ENCODE measurements at places on chromosomes 1 and 21.
A peak's percentile ranks its signal among the peaks of the same experiment; 100 is the strongest.

GRCh38 chr1:23530087-23530746, 816 bp downstream of the E2F2 start:
- no peak for DNase-seq

GRCh38 chr1:214524824-214525223, 26.6 kb downstream of the PTPN14 start:
- no peak for DNase-seq

- no peak for DNase-seq
Observed at GRCh38 chr21:46517361-46517760, 58.7 kb downstream of the DIP2A start.

- DNase-seq = no peak
Observed at GRCh38 chr1:235287208-235287882, 40.6 kb downstream of the ARID4B start.

DNA sequence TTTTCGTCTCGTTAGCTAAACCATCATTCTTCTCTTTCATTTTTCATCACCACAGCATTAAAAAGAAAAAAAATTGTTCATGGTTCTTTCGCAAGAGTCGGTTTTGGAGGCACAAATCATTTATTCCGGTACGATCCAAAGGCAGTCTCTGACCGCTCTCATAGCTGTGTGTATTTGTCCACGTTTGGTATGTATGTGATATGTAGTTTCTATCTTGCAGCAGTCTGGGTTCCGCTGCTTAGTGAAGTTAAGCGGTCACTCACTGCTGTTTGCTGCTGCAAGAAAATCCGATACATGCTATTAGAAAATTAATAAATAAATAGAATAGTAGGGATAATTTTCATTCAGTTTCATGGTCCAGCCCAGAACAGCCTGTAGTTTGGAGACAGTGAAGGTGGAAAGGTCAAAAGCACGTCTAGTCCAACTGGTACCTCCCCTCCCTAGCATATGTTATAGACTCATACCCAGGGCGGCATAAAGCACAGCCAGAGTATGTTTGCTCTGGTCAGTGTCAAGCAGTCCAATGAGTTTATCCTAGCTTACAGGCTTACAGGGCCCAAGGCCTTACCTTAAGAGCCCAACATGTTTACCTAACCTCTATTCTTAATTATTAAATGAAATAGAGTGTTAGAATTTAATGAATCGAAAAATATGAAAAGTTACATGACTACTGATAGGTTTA, 2.5 kb downstream of the FMN2 start:
- peak; percentile 43 for DNase-seq

DNA sequence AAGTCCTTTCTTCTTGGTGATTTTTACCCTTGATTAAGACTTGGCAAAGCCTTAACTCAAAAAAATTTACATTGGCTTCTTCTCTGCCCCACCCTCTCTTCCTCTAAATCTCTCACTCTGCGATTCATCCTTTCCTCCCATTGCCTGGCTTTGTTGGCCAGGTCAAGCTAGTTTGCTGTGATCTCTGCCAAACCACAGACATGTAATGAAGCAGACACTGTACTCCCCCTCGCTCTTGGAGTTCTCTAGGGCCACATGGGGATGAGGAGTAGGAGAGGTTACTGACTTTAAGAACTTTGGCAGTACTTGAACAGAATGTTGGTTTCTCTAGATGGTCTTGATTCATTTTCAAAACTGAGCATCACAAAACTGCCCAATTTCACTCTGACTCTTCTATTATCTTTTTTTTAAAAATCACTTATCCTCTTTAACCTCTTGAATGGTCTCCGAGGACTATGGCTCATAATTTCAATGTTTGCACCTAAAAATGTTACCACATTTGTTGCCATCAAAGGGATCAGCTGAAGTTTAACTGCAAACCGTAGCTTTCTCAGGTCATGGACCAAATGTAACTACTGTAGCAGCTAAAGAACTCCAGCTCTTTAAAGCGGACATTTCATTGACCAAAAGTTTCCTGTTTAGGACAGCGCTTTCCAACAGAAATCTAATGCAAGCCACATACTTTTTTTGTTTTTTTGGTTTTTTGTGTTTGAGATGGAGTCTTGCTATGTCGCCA, 62.7 kb upstream of the IPO9 start:
- no peak for DNase-seq

DNA sequence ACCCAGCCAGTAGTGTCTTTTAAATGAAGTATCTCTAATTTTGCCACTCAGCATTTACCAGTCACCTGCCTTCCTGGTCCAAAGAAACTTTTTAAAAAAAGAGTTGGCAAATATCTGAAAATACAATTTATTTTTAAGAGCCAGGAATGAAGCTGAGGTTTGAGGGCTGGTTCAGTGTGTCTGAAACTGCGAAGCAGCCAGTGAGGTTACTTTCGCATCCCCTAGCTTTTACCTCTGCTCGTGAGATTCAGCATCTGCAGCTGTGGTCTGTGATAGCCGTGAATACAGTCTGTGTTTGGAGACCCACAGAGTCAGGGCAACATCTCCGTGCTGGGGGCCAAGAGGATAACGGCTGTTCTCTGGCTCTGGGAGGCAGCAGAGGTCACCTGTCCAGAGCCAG, 21.3 kb upstream of the KCNAB2 start:
- DNase-seq = no peak

GRCh38 chr1:51491166-51491981, 27.7 kb downstream of the EPS15 start:
- no peak for DNase-seq

- DNase-seq = no peak
Observed at GRCh38 chr1:176811511-176812288, 348.7 kb downstream of the PAPPA2 start.

DNA sequence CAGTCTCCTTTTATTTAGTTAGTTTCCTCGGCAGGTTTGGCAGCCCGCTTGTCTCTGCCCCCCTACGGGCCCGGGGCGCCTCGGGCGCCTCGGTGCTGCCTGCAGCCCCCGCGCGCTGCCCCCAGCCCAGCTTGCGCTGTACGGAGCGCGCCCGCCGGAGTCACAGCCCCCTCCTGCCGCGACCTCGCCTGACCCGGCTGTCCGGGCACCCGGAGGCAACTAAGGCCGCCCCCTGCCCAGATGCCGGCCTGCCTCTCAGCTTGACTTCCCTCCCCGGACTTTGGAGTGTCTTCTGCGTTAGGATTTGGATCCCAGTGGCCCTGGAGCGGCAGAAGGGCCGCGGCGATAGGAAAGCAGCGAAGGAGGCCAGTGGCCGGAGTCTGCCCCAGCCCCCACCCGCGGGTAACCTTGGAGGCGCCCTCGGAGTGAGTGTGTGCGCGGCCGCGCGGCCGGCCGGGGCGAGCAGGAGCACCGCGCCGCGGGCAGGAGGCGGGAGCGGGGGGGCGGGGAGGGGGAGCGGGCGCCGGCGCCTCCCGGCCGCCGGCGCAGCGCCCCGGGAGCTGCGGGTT, 7.6 kb downstream of the CDKN2C start:
- peak; percentile 31 for DNase-seq

GRCh38 chr1:230141021-230141648, 74.1 kb downstream of the GALNT2 start:
- no peak for DNase-seq

- no peak for DNase-seq
Observed at GRCh38 chr1:208787219-208787618, 543.0 kb upstream of the PLXNA2 start.

DNA sequence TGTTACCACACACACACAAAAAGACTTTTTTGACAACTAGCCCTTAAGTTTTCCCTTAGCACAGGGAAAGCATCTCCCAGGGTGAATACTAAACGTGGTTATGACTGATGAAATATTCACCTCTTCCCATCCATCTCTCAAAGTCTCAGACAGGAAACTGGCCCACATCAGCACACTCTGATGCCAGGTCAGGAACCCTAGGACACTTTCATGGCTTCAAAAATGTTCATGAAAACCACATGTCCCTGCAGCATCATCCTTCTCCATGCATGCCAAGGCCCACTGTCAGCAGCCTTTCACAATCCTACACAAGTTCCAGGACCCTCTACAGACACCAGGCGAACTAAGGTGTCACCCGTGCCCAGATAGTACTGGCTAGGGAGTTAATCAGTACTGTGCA, 68.7 kb downstream of the DNTTIP2 start:
- no peak for DNase-seq

DNA sequence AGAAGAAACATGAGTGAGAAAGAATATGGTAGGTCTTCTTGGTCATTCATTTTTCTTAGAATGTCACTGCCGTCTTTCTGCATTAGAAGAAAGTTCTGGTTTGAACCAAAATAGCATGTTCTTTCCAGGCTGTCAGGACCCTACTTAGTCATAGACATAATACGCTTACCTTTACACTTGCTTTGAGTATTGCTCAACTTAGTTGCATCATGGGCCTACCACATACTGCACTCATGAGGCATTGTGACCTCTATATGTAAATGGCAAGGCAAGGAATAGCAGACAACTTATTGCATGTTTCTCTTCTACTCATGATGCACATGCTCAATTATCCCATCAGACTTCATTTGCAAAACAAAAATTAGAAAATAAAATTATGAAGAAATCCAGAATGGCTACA, 415.0 kb downstream of the HLX start:
- DNase-seq = no peak

DNA sequence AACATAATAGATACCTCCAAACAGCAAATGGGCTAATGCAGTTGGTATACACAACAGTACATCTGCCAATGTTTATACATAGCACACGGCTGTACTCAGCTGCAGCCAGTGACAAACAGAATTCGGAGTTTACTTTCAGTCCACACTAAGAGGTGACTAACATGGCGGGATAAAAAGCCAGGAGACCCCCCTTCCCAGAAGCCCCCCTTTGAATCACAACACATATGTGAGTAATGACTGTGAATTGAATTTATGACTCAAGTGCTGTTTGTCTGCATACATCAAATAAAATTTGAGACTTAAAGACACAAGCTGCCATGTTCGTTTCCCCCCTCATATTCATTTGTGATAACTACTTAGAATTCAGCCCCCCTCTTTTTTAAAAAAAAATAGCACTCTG, 113.2 kb downstream of the RUNX1 start:
- no peak for DNase-seq

GRCh38 chr21:28148400-28149064, 844.1 kb downstream of the LTN1 start:
- DNase-seq = no peak

GRCh38 chr1:7383671-7384520, 387.2 kb upstream of the VAMP3 start:
- DNase-seq = no peak

DNA sequence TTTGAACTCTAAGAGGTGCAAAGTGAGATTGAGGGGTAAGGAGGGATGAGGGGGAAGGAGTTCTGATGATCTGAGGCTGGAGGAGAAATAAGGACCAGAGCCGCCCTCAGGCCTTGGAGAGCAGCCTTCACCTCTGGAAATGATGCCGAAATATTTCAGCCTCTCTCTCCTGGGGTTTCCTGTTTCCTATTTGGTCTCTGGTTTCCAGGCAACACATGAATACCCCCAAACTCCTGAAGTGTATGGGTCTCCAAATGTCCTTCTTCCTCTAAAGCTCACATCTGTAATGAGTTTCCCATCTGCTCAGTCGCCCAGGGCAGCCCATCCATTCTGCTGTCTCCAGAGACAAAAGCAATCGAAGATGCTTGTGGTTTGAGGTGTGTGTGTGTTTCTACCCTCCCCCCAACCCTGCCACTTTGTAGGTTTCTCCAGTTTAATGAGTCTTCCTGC, 52.0 kb upstream of the FAM20B start:
- DNase-seq = no peak

- no peak for DNase-seq
Observed at GRCh38 chr1:244097523-244098405, 46.7 kb downstream of the ZBTB18 start.

GRCh38 chr1:206930210-206930798, 8.6 kb upstream of the FCMR start:
- DNase-seq = no peak

DNA sequence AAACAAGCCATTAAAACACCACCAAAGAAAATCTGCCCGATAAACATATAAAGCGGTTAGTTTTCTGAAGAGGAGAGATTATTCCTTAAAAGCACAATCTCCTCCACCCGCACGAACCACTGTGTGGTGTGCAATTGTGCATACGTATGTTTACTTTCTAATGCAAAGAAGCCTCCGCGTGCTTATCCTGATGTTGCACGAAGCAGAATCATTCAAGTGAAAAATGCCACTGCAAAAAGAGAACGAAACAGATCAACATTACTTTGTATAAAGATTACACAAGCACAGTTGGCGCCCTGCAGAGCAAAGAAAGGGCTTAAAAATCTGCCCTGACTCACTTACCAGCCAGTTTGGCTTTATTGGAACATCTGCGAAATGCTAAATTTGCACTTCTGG, 166.8 kb downstream of the ZNF281 start:
- peak; percentile 76 for DNase-seq

GRCh38 chr1:220151454-220151853, 57.5 kb downstream of the IARS2 start:
- DNase-seq = no peak

DNA sequence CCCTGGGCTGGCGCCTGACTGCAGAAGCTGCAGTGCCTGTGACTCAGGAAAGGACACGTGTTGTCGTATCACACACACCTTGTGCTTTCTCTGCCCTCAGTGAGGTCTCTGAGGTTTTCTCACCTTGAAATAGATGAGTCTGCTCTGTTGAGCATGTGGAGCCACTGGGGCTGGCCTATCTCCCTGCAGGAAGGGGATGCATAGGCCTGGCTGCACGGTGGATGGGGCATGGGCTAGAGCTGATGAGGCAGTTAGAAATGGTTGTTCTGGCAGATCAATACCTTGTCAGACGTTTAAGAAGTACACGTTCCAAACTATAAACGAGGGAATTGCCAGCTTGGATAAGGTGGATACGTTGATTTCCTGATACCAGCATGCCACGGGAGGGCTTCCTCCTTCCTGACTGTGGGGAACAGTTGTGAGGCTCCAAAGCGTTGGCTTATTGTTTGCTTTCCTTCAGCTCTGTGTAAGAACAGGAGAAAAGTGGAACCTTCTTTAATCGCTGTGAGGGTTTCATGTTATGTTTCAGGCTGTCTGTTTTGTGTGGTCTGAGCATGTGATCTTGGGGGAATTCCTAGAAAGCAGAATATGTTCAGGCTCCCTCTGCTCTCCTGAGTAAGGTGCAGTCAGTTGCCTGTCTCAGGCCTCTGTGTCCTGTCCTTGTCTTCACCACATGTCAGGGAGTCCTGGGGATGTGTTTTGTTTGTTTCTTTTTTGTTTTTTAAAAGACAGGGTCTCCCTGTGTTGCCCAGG, 44.8 kb downstream of the PCNT start:
- DNase-seq = no peak

DNA sequence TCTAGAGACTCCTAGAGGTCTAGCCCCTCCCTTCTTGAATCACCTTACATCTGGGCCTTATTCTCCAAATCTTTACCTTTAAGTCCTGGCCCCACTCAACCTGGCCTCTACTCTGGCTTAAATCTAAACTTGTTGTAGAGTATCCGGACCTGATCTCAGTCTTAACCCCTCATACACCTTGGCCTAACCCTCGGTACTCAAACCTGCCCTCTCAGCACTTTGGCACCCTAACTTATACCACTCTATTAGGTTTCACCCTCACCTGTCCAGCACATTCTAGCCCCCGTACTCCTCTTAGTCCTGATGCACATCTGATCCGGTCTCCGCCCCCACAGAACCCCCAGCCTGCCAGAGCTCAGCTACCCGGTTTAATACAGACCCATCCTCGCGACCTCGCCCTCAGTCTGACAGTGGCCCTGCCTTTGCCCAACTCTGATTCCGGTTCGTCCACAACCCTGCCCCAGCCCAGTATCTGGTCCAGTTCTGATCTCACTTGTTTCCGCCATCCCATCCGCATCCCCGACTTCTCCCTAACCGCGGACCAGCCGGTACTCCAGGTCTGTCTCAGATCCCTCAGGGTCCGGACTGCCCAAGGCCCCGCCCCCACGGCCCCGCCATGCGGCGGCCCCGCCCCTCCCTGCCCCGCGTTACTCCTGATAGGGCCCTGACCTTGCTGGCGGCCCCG, 1.5 kb downstream of the TRIM62 start:
- DNase-seq = peak; percentile 84
